Muscle of leg (tissue), 16 donors: ENCODE measurements at places on chromosomes 4 and X. TPM values are rescaled to one million over a fixed set of nuclear protein-coding genes. Genes with fewer than 3 reads are reported as not detected.

PFKFB1 gene
- total RNA-seq: 0.35 TPM

DNA sequence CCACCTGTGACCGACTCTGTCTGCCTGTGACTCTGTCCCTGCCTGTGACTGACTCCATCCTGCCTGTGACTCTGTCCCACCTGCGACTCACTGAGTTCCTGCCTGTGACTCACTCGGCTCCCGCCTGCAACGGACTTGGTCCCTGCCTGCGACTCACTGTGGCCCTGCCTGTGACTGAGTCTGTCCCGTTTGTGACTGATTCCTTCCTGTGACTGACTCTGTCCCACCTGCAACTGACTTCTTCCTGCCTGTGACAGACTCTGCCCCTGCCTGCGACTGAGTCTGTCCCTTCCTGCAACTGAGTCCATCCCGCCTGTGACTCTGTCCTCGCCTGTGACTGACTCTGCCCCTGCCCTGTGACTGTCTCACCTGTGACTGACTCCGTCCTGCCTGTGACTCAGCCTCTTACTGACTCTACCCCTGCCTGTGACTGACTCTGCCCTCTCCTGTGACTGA lies 9.6 kb upstream of the UVSSA start:
- no peak for DNase-seq

SLC25A43 gene
- 7.0 TPM for total RNA-seq

DNA sequence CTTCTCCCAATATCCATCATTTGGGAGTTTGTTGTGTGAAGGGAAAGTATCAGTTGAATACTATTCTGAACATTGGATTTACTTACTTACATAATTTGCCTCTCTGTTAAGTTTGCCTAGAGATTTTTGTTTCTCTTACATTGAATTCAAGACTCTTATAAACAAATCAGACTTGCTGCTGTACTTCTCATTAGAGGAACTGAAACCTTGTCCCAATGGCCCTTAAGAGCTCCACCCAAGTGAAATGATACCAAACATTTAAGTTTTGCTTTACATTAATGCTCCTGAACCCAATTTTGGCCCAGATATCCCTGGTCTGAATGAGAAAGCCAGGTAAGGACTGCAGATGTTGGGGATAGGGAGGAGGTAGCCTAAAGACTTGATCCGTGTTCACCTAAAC lies 32.0 kb downstream of the HAND2 start:
- DNase-seq: no peak

DNA sequence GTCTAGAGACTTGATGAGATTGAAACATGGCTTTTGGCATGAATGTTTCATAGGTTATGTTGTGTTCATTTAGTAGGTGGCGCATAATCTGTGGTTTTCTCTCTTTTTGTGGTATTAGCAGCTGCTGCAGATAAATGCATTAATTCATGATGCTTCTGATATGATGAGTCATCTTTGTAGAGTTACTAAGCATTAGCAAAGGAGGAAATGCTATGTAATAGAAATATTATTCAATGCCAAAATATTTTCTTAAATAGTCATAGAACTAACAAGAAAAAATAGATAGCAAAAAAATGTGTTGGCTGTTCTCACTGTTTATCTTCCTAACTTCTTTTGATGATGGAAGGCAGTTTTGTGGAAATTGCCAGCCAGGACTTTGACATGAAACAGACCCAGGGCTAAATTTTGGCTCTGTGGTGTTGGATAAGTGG lies 3.6 kb downstream of the ZXDB start:
- no peak for DNase-seq

- peak; percentile 58 for DNase-seq
These were observed 118.9 kb downstream of the TMA16 start for GRCh38 chr4:163613383-163613782.

DNA sequence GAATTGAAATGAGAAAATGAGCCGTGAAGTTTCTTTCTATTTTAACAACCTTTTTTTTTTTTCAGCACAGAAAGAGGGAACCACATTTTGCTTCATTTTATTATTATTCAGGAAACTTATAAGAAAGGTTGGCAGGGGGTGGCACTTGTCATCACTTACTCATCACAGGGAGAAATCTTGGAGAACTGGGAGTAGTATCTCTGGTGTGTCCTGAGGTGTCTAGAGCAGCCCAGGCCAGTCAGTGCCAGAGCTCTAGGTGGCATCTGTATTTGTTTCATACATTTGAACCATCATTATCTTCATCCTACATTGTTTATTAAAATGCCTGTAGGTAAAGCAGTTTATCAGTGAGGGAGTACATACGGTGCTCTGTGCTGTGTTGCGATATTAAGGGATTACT lies 43.8 kb upstream of the ARHGAP24 start:
- DNase-seq: no peak

VAMP7 gene
- 18.4 TPM for total RNA-seq
